ENCODE measurements at places on chromosomes 3 and 15. TPM values are rescaled to one million over a fixed set of nuclear protein-coding genes. Genes with fewer than 3 reads are reported as not detected.

GRCh38 chr15:72155003-72155621 is 36.9 kb downstream of the SENP8 start:
- no peaks in the 10 kb centered on the region for H3K36me3 ChIP-seq
- H3K27ac ChIP-seq, result no peak overlapping the region
- no peak overlapping the region for H3K4me3 ChIP-seq
- H3K27me3 ChIP-seq, result peaks cover 8% of the 10 kb centered on the region

LHFPL4 gene
- not detected for total RNA-seq

DNA sequence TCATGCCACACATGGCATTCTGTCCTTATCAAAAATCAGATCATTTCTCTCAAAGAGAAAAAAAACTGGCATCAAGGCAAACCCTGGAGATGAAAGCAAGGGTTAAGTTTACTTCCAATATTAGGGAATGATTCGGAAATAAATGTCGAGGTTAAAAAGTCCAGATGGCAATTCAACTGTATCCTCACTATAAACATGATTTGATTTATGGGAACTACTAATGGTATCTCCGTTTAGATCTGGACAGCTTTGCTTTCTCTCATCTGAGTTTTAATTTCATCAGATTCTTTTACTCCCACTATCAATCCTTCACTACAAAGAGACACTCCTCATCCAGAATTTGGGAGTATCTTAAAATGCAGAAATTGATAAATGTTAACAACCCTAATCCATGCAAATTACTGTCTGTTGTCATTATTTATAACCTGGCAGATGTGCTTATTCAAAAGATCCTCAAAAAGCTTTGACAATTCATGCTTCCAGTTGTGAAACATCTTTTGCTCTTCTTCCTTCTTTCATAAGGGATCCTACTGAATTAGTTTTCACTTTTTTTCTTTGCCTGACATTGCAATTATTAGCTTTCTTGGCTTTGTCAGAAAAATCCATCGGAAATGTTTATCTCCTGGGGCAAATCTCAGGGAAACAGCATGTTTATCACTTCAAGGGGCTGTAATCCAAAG is 903.2 kb downstream of the MCTP2 start:
- no peak overlapping the region for H3K27ac ChIP-seq
- no peak overlapping the region for H3K4me3 ChIP-seq
- no peak for DNase-seq

GLDN gene
- not detected for total RNA-seq

GRCh38 chr3:69628951-69629350 is 110.3 kb upstream of the MITF start:
- H3K36me3 ChIP-seq, result no peaks in the 10 kb centered on the region
- no peaks in the 10 kb centered on the region for H3K27me3 ChIP-seq
- H3K27ac ChIP-seq, result no peak overlapping the region

DNA sequence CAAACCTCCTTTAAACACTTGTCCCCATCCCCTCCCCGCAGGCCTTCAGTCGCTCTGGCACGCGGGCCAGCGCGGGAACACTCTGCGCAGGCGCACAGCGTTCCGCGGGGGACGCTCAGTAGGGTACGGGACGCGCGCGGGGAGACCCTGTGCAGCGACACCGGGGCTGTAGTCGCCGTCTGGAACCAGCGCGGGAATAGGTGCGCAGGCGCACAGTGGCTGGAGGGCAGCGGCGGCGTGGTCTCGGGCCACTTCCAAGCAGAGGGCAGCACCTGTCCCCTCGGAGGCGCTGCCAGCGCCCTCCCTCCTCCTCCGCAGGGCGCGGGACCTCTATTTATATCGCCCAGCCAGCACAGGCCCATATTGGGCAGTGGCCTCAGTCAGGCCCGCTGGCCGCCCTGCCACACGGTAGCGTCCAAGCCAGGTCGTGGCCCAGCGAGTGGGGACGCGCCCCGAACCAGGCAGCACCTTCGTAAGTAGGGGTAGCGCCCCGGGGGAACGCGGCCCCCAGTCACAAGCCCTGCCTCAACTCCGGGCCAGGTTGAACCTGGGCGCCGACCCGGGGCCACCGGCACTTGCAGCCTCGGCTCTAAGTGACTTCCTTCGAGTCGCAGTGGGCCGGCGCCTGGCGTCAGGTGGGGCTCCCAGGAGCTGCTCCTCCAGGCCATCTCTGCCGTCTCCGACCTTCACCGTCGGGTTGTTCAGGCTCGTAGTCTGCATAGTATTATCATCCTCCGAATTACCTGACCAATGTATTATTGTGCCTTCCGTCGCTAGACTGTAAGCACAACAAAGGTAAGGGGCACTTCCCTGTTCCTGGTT is at the start of gene KBTBD12:
TSS of gene KBTBD12 (plus strand) at position 118 of the 822 bp plus-strand sequence. CDS start 7,830 bp downstream, outside the sequence.
- H3K36me3 ChIP-seq, result peaks cover 2% of the 10 kb centered on the region
- H3K27me3 ChIP-seq, result peaks cover 53% of the 10 kb centered on the region
- H3K4me1 ChIP-seq, result peaks cover 11% of the 10 kb centered on the region

C3orf22 gene
- not detected for total RNA-seq

GRCh38 chr3:8970971-8971589 is 7.8 kb upstream of the RAD18 start:
- no peak overlapping the region for H3K4me3 ChIP-seq
- DNase-seq, result peak; percentile 79
- peaks cover 10% of the 10 kb centered on the region for H3K27me3 ChIP-seq
- no peaks in the 10 kb centered on the region for H3K36me3 ChIP-seq

GOLGA8O gene
- total RNA-seq, result 21.8 TPM

- H3K27me3 ChIP-seq, result no peaks in the 10 kb centered on the region
- H3K4me1 ChIP-seq, result peaks cover 22% of the 10 kb centered on the region
- peak; percentile 68 for DNase-seq
- peak overlapping the region; percentile 84 for H3K4me3 ChIP-seq
- H3K36me3 ChIP-seq, result no peaks in the 10 kb centered on the region
- H3K27ac ChIP-seq, result peak overlapping the region; percentile 92
These were observed 30.6 kb upstream of the ZSCAN2 start for GRCh38 chr15:84570164-84570735.

- no peak overlapping the region for H3K27ac ChIP-seq
- no peak for DNase-seq
- no peaks in the 10 kb centered on the region for H3K4me1 ChIP-seq
These were observed 14.2 kb upstream of the SNX22 start for GRCh38 chr15:64137226-64137833.

DNA sequence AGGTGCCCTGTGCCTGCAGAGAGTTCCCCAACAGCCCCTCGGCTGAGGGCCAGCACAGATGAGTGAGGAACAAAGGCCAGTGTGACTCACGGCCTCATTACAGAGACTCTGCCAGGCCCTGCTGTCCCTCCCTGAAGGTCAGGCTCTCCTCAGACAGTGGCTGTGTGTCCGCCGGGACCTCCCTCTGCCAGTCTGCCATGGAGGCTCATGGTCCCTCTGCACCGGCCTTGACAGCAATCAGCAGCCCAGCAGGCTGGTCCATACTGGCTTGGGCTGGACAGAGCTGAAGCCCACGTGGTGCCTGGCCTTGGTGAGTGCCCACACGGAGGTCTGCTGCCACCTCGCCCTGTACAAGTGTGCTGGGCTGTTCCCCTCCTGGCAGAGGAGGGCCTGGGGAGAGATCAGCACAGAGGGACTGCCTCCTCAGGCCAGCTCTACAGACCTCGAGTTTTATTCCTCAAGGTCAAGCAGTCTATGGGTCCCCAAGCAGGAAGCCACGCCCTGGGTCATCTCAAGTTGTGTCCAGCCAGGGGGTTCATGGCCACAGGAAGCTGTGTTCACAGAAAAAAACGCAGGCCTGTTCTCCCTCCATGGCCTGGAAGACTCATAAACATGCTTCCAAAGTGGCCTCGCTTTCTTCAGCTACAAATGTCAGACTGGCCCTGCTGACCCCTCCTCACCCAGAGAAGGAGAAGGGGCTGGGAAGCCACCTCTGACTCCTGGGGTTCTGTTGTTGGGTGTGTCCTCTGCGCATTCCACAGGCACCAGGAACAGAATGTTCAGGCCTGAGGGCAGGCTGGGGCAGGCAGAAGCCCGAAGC is 27.0 kb downstream of the SLC41A3 start:
- peaks cover 7% of the 10 kb centered on the region for H3K4me1 ChIP-seq
- no peak overlapping the region for H3K4me3 ChIP-seq
- DNase-seq, result no peak
- H3K36me3 ChIP-seq, result no peaks in the 10 kb centered on the region

GRCh38 chr3:47089630-47090029 is 74.3 kb downstream of the SETD2 start:
- DNase-seq, result no peak
- H3K27ac ChIP-seq, result peak overlapping the region; percentile 3

NRROS gene
- 39.9 TPM for total RNA-seq

UROC1 gene
- not detected for total RNA-seq

DNA sequence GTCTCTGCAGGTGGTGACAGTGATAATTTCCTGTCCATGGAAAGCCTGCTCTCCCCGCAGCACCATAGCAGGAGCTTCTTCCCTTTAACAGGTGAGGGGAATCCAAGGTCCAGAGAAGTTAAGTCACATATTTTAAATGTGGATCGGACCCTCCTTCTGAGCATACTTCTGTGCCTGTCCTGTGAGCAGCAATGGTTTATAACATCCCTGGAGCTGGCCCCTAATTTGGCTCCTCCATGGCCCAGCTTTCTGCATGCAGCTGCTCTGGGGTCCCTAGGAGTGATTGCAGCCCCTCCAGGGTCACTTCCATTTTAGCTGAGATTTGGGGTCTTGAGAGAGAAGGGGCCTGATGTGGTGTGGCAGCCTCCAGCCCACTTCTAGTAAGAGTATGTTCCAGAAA is 127.8 kb downstream of the EEFSEC start:
- no peaks in the 10 kb centered on the region for H3K27me3 ChIP-seq
- no peaks in the 10 kb centered on the region for H3K4me1 ChIP-seq
- peak; percentile 15 for DNase-seq
- no peaks in the 10 kb centered on the region for H3K36me3 ChIP-seq
- H3K4me3 ChIP-seq, result no peak overlapping the region
- H3K27ac ChIP-seq, result no peak overlapping the region

GRCh38 chr3:63067999-63068645 is 192.9 kb upstream of the CADPS start:
- H3K27ac ChIP-seq, result no peak overlapping the region
- H3K4me1 ChIP-seq, result no peaks in the 10 kb centered on the region
- no peaks in the 10 kb centered on the region for H3K27me3 ChIP-seq
- no peak overlapping the region for H3K4me3 ChIP-seq
- no peaks in the 10 kb centered on the region for H3K36me3 ChIP-seq

GRCh38 chr3:42228796-42229195 is 37.2 kb downstream of the CCK start:
- no peaks in the 10 kb centered on the region for H3K27me3 ChIP-seq
- DNase-seq, result no peak

STARD9 gene
- total RNA-seq, result 13.0 TPM

GRCh38 chr3:50192689-50193141 is 1.3 kb downstream of the GNAT1 start:
- H3K4me3 ChIP-seq, result no peak overlapping the region
- H3K27me3 ChIP-seq, result peaks cover 16% of the 10 kb centered on the region

SLC12A6 gene
- 24.8 TPM for total RNA-seq

DNA sequence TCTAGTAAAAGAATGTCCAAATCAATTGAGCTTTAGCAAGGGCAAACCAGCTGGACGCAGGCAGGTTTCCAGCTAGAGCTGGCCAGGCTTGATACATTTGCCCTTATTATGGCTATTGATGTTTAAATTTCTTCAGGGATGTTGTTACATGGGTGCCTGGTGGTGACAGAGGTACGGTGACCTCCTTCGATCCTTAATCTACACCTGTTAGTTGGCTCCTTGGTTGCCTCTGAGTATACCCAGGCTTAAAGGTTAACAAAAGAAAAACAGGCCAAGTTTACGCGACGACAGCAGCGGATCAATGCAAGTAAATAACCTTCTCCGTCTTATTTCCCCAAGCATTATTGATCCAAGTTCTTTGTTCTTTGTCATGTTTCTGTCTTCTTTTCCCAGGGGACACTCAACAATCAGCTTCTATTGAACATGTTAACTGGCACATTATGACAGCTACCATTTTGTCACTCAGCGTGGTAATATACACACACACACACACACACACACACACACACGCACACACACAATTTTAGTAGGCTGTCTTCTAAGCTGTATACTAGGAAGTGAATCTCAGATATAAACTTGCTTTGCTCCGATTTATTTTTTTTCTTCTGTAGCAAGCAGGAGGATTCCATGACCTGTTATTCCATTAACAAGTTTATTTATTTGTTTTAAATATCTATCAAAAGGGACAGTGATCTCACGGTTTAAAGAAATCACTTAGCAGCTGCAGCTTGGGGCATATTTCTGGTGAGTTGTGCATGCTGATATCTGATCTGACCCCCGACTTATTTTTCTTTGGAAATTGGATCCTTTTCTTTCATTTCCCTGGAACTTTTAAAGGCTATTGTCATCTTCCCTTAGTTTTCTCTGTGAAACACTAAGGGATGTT is 844.7 kb downstream of the MCTP2 start:
- no peak for DNase-seq
- no peak overlapping the region for H3K4me3 ChIP-seq
- no peaks in the 10 kb centered on the region for H3K27me3 ChIP-seq
- no peaks in the 10 kb centered on the region for H3K36me3 ChIP-seq
- H3K4me1 ChIP-seq, result no peaks in the 10 kb centered on the region

TLR9 gene
- 0.52 TPM for total RNA-seq

NOX5 gene
- total RNA-seq, result not detected

GRCh38 chr3:150978566-150979148 is 6.1 kb upstream of the CLRN1 start:
- DNase-seq, result no peak
- H3K27ac ChIP-seq, result no peak overlapping the region
- peaks cover 4% of the 10 kb centered on the region for H3K27me3 ChIP-seq
- no peaks in the 10 kb centered on the region for H3K36me3 ChIP-seq
- H3K4me3 ChIP-seq, result no peak overlapping the region

GRCh38 chr3:69282181-69282580 is 103.7 kb downstream of the FRMD4B start:
- H3K27me3 ChIP-seq, result no peaks in the 10 kb centered on the region
- no peak overlapping the region for H3K4me3 ChIP-seq
- H3K4me1 ChIP-seq, result peaks cover 12% of the 10 kb centered on the region
- DNase-seq, result peak; percentile 45
- no peak overlapping the region for H3K27ac ChIP-seq
- no peaks in the 10 kb centered on the region for H3K36me3 ChIP-seq

- H3K27ac ChIP-seq, result no peak overlapping the region
- no peak overlapping the region for H3K4me3 ChIP-seq
- no peaks in the 10 kb centered on the region for H3K36me3 ChIP-seq
- no peak for DNase-seq
These were observed 23.1 kb downstream of the EOMES start for GRCh38 chr3:27699067-27699466.

GRCh38 chr15:42385206-42385979 is 26.1 kb downstream of the CAPN3 start:
- peak; percentile 54 for DNase-seq
- H3K4me1 ChIP-seq, result no peaks in the 10 kb centered on the region
- H3K36me3 ChIP-seq, result no peaks in the 10 kb centered on the region
- no peak overlapping the region for H3K27ac ChIP-seq

GRCh38 chr3:111695636-111696117 is 100.5 kb upstream of the ZBED2 start:
- peaks cover 69% of the 10 kb centered on the region for H3K4me1 ChIP-seq
- H3K27ac ChIP-seq, result peak overlapping the region; percentile 61
- peaks cover 22% of the 10 kb centered on the region for H3K36me3 ChIP-seq
- H3K27me3 ChIP-seq, result no peaks in the 10 kb centered on the region
- DNase-seq, result no peak

GRCh38 chr3:88033079-88033478 is 25.7 kb downstream of the CGGBP1 start:
- H3K4me1 ChIP-seq, result peaks cover 26% of the 10 kb centered on the region
- H3K27ac ChIP-seq, result no peak overlapping the region
- H3K36me3 ChIP-seq, result no peaks in the 10 kb centered on the region
- DNase-seq, result no peak

BCL2A1 gene
- 23.1 TPM for total RNA-seq

DUOXA2 gene
- not detected for total RNA-seq

PLXND1 gene
- total RNA-seq, result 4.1 TPM
